ENCODE measurements at places on chromosomes 6 and 20.

GRCh38 chr6:29989211-29989610, 46.9 kb downstream of the HLA-A start:
- no peak for DNase-seq

GRCh38 chr6:38724343-38724742, 9.2 kb downstream of the DNAH8 start:
- DNase-seq = no peak

- no peak for DNase-seq
Observed at GRCh38 chr6:159433550-159433949, 259.5 kb downstream of the SOD2 start.

DNA sequence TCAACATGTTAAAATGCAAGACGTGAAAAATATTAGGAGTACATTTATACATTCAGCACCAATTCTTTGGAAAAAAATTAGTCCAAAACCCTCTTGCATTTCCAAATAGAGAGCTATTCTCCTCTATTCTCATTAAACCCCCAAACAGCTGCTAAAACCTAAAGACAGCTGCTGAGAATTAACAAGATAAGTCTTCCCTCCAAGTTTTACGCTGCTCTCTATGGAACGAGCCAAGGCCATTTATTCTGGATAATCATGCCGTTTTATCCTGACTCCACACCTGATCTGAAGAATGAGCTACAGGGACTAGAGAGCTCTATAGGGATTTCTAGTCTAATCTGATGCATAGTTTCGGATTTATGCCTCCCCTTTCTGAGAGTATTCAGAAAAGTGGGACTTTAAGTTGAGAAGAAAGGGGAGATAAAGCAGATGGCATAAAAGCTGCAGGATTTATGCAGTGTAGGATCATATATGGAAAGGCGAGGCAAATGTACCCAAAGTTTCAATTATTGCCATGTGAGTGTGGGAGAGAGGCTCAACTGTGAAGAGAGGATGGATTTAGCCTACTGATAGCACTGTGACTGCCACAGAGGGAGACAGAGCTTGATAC, 64.7 kb upstream of the HS3ST5 start:
- no peak for DNase-seq

- no peak for DNase-seq
Observed at GRCh38 chr6:89430201-89430962, 2.6 kb upstream of the ANKRD6 start.

All from NCI-H1417 treated with DMSO at 0.1 percent for 48 hours (cell line).